Lung microvascular endothelial cell (primary cell): ENCODE measurements at places on chromosomes 4 and X. TPM values are rescaled to one million over a fixed set of nuclear protein-coding genes. Genes with fewer than 3 reads are reported as not detected.

Gene ZAR1
- total RNA-seq: not detected in 2 replicates

Gene EPGN
- total RNA-seq: under 0.01 TPM in 1 of 2 replicates, not detected in the other

Gene TASL
- not detected in 2 replicates for total RNA-seq

Gene REPS2
- total RNA-seq: 2.4 and 5.2 TPM in 2 replicates

Gene NXF2B
- total RNA-seq: not detected in 2 replicates

GRCh38 chrX:14922437-14922836 is 49.2 kb downstream of the MOSPD2 start:
- peak; percentile 3 for DNase-seq

DNA sequence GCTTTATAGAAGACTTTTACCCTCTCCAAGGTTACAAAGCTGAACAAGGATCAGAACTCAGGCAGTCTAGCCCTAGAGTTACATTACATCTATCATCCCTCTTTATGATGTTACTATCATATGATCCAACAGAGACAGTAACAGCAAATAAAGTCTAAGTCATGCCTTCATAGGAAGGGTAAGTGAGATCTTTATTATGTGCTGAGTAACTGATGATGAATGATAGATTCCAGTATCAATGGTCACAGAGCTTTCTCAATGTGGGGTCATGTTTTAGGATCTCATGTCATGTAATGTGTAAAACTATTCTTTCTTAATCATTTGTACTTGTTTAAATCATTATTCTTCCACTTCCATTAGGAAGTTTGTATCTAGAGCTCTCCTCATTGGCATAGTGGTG is 22.8 kb downstream of the ELOVL6 start:
- no peak for DNase-seq

DNA sequence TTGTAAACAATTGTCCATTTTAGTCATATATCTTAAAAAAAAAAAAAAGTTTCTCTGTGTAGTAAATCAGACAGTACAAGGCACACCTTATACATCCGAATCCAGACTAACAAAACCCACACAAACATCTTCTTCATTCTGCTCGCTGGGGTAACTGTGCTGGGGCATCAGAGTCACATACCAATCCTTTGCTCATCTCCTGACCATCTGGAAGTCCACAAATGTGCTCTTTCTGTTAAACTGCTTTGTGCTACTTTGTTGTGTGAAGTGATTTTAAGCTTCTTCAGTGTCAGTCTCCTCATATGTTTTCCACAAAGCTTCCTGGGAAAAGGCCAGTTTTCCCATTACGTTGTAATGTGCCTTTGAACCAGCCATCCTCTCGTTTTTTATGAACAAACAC is 86.2 kb upstream of the CBR4 start:
- DNase-seq: no peak

- no peak for DNase-seq
These were observed 1.1 kb upstream of the TBC1D14 start for GRCh38 chr4:6908432-6909112.

DNA sequence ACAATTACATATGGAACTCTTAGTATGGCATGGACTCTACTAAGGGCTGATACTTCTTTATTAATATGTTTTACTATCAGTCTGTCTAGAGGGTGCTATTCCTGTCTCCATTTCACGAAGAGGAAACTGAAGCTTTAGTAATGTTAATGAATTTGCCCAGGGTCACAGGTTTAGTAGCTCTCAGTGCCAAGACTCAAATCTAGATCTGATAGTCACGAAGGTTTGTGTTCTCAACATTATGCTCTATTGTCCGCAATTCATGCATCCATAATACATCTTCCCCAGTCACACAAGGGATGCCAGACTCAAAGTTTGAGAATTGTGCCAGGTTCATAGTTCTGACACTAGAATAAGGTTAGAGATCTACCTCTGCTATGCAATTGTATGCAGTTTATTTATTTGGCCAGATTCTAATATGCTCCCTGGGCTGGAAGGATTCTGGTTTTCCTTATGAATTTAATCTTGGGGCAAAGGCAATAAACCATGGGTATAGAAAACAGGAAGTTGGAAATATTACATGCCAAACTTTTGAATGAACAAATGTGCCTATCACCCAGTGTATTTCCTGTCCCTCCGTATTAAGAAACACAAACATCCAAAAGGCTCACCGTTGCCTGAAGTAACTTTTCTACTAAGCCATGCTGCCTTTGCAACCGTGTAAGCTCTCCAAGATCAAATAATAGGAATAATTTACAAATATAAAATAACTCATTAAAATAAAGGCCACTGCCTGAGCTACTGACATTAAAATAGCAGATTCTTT is 478.5 kb downstream of the INPP4B start:
- no peak for DNase-seq

- DNase-seq: no peak
These were observed 15.6 kb downstream of the ENOX2 start for GRCh38 chrX:130887376-130887775.

- DNase-seq: no peak
These were observed 103.5 kb downstream of the MID1 start for GRCh38 chrX:10516781-10517322.

DNA sequence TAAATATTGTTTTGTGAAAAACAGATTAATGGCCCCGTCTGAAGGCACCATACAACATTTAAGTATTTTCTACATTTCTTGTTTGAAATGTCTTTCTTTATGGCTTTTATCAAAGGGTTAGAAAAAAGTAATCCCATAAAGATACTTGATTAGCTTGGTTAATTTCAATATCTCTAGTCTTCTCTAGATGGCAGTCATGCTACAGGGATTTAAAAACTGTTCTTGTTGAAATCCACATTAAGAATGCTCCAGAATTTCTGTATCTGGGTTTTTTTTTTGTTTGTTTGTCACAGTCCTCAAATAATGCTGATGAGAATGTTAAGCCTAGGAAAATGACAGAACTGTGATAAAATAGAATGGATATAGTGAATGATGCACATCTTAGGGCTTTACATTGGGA is 109.0 kb upstream of the AADAT start:
- no peak for DNase-seq

GRCh38 chr4:8135666-8136065 is 22.9 kb downstream of the ABLIM2 start:
- no peak for DNase-seq

- DNase-seq: no peak
These were observed 162.8 kb downstream of the THOC2 start for GRCh38 chrX:123570011-123570590.

DNA sequence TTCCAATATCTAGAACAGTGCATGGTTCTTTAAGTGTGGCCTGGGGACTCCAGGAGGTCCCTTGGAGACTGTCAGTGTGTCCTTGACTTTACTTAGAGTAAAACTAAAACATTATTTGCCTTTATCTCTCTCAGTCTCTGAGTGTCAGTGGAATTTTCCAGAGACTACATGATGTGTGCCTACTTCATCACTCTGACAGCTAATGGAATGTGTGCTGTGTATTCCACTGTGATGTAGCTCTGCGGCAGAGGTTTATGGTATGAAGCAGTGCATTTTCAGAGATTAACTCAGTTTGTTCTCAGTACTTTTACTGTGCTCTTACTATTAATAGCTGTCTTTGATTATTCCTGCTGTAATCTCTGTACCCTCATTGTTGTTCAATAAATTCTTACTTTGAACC is 85.6 kb downstream of the MANBA start:
- DNase-seq: peak; percentile 1

DNA sequence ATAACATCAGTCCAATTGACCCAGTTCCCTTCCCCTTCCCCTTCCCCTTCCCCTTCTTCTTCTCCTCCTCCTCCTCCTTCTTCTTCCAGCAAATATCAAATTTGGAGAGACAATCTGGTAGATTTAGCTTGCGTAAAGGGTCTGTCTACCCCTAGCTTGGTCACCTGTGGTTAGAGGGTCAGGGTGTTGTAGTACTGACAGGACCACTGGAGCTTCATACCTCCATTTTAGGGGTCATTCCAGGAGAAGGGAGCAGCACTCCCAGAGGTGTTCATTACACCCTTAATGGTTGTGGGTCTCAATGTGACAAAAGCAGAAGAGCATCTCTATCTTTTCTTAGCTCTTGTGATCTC is 3.7 kb upstream of the FGB start:
- no peak for DNase-seq

DNA sequence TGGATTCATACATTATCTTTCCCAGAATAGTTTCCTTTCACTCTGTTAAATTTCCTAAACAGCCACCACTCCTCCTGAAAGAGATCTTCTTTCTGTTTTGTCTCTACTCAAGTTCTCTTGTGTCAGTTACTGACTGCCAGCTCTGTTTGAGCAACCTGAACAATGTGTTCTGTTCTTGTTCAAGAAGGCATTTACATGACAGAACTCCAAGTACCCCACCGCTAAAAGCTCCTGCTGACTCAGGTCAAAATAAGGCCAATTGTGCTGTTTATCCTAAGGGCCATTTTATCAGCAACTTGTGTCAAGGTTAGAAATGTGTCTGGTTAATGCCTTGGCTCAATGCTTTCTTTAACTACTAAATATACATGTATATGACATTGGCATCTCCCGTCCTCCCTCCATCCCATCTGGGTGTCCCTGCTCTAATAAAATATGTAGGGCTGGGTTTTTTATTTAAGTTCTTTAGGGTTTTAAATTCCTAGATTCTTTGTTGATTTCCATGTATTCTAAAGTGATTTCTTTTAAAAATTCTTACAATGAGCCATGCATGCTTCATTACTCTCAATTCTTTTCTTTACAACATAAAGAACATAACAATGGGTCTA is 144.3 kb upstream of the PAQR3 start:
- no peak for DNase-seq

DNA sequence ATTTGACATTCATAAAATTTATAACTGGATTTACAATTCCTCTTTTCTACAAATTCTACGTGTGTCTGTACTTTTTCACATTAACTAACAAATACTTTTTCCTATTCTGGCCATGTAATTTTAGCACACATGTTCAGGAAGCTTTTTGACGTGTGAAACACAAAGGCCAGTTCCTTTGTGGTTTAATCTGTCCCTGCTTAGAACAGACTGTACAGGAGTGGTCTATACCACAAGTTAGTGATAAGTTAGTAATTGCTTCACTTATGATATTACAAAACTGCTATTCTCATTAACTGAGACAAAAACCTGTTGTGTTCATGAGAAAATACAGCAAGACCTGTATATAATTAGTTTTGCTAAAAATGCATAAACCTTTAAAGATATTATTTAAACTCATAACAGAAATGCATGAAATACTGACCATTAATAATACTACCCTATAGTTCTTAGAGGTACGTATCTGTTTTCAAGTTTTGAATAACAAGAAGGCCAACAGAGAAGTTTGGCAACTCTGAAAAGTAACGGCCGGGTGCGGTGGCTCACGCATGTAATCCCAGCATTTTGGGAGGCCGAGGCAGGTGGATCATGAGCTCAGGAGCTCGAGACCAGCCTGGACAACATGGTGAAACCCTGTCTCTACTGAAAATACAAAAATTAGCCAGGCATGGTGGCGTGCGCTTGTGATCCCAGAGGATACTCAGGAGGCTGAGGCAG is 13.7 kb upstream of the AREG start:
- DNase-seq: peak; percentile 92
